SJCRH30 (cell line): ENCODE measurements at places on chromosomes 4 and X.
A peak's percentile ranks its signal among the peaks of the same experiment; 100 is the strongest.

- no peaks in the 10 kb centered on the region for H3K36me3 ChIP-seq
- H3K27ac ChIP-seq, result no peak overlapping the region
- no peaks in the 10 kb centered on the region; the same call in 1 of the 2 replicates for H3K4me1 ChIP-seq
- DNase-seq, result no peak
- no peaks in the 10 kb centered on the region for H3K27me3 ChIP-seq
- no peak overlapping the region for H3K4me3 ChIP-seq
Measured at GRCh38 chrX:121831601-121832000, 784.2 kb downstream of the GLUD2 start.

- no peak overlapping the region for H3K4me3 ChIP-seq
- no peaks in the 10 kb centered on the region for H3K27me3 ChIP-seq
- DNase-seq, result no peak
Measured at GRCh38 chr4:56158483-56158882, 209.7 kb downstream of the CEP135 start.

DNA sequence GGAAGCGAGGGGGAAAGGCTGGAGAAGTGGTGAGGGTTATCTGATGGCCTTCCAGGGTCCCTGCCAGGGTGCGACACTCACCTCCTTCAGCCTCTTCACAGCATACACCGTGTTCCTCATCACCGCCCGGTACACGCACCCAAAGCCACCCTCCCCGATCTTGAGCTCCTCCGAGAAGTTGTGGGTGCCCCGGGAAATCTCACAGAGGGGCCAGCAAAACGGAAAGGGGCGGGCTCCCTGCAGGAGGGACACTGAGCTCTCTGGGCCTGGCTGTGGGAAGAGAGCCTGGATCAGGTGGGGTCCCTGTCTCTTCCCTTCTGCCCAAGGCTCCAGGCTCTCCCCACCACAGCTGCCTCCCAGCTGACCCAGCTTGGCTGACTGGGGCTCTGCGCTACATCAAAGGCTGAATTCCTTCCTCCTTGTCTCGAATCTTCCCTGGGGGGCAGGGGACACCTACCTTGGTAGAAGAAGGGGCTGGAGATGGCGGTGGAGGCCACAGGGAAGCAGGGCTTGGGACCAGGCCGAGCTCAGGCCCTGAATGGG is 1.1 kb downstream of the IRAK1 start:
- peaks cover 3% of the 10 kb centered on the region; the same call in 1 of the 2 replicates for H3K4me1 ChIP-seq
- no peak for DNase-seq
- no peaks in the 10 kb centered on the region for H3K27me3 ChIP-seq
- peak overlapping the region; percentile 87 for H3K4me3 ChIP-seq

DNA sequence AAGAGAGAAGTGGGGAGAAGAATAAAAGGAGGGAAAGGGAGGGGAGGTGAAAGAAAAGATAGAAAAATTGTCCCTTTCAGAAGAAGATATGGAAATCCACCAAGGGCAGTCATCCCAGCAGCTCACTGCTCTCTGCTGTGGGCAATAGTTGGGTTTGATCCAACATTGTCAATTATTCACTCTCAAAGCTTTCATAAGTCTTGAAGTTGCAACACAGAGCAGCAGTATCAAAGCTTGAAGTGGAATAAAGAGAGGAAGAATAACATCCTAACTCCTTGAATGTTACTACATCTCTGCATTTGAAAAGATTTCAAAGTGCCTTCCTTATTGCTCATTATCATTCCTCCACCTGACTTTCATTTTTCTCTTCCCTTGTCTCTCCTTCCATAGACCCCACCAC is 62.3 kb upstream of the HHIP start:
- no peaks in the 10 kb centered on the region for H3K4me1 ChIP-seq
- H3K36me3 ChIP-seq, result no peaks in the 10 kb centered on the region
- H3K27ac ChIP-seq, result no peak overlapping the region
- no peak for DNase-seq
- H3K4me3 ChIP-seq, result no peak overlapping the region

DNA sequence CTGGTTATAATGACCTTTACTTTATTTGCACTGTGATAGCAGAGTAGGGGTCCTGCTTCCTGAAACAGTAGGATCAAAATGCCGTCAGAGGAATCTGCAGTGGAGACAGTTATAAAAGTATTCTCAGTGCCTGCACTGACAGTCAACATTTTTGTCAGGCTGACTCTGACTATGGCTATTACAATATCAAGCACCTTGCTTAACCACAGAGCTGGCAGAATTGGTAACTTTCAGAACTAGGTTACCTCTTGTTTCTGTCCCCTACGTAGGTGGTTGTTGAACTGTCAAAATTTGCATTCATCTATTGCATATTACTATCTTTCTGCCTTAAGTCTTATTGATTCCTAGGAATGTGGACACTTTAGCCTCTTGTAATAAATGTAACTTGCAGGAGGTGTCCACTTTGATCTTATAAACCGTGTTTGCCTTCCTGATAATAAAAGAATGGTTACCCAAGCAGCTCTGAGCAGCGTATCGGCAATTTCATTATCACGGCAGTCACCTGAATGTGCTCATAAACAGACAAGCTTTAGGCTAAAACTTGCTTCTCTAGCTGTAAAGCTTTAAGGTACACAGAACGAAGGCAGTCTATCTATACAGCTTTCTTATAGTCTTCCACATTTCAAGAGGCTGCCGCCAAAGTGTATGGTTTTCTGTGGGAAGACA is 353.0 kb upstream of the GALNT7 start:
- H3K27me3 ChIP-seq, result no peaks in the 10 kb centered on the region
- no peak overlapping the region for H3K4me3 ChIP-seq
- no peak for DNase-seq

- no peak overlapping the region for H3K27ac ChIP-seq
- DNase-seq, result no peak
- H3K4me3 ChIP-seq, result no peak overlapping the region
Measured at GRCh38 chr4:158155656-158156356, 17.0 kb downstream of the GASK1B start.

DNA sequence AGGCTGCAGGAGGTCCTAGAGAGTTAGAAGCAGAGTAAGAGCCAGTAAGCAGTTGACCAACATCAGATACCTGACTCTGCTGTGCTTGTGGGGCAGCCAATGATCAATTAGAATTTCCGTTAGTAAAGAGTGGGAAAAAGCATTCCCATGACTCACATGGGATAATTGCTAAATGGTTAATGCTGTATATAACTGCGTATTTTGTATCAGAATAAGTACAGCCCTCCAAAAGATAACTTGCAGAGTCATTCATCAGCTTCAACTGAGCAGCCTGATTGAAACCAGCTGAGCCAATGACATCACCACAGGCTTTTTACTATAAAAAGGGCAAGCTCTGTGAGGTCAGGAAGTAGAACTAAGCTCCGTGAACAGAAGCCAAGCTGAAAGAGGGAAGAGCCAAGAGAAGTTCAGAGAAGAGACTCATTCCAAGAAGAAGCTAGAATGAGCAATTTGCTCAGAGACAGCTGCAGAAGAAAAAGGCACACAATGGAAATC is 67.9 kb downstream of the PPP3CA start:
- DNase-seq, result no peak
- H3K36me3 ChIP-seq, result no peaks in the 10 kb centered on the region; the same call in 1 of the 2 replicates

GRCh38 chrX:102950908-102951866 is 14.1 kb downstream of the RAB40AL start:
- H3K36me3 ChIP-seq, result no peaks in the 10 kb centered on the region
- no peak overlapping the region for H3K27ac ChIP-seq
- H3K4me3 ChIP-seq, result no peak overlapping the region
- H3K4me1 ChIP-seq, result no peaks in the 10 kb centered on the region
- DNase-seq, result peak; percentile 39
- H3K27me3 ChIP-seq, result no peaks in the 10 kb centered on the region

- H3K36me3 ChIP-seq, result no peaks in the 10 kb centered on the region
- DNase-seq, result no peak
- H3K27ac ChIP-seq, result no peak overlapping the region
- no peaks in the 10 kb centered on the region for H3K27me3 ChIP-seq
- H3K4me1 ChIP-seq, result no peaks in the 10 kb centered on the region
Measured at GRCh38 chr4:165915215-165915614, 42.2 kb downstream of the TLL1 start.

DNA sequence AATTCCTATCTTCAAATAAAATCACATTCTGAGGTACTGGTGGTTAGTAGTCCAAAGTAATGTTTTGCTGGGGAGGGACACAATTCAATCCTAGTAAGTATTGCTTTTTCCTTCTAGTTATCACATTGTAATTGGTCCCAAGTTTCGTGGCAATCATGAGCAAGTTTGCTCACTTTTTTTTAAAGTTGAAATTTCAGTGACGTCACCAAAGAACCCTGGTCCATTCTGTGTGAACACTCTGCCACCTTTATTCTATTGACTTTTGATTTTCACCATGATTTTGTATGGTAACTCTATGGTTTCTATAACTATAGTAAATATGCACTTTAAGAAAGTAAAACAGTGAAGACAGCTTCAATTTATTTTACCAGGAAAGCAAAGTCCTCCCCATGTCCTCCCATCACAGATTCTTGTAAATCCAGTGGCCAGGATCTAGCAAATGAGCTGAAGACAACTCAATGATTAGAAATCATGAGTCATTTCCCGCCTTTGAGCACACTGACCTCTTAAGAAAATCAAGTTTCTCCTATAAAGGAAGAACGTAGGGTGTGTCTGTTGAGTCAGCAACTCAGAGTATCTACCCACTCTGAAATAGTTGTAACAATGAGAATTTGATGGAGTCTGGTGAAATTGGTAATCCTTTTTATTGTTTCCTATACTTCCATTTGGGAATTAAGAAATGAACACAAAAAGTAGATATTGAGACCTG is 1306.6 kb upstream of the PABPC4L start:
- H3K27ac ChIP-seq, result no peak overlapping the region
- no peaks in the 10 kb centered on the region for H3K4me1 ChIP-seq
- H3K27me3 ChIP-seq, result no peaks in the 10 kb centered on the region
- no peak for DNase-seq
- H3K36me3 ChIP-seq, result no peaks in the 10 kb centered on the region

- no peak for DNase-seq
- H3K4me1 ChIP-seq, result no peaks in the 10 kb centered on the region
- H3K27me3 ChIP-seq, result no peaks in the 10 kb centered on the region
- no peak overlapping the region for H3K4me3 ChIP-seq
- H3K27ac ChIP-seq, result no peak overlapping the region
Measured at GRCh38 chr4:122932763-122933162, 10.4 kb upstream of the NUDT6 start.

DNA sequence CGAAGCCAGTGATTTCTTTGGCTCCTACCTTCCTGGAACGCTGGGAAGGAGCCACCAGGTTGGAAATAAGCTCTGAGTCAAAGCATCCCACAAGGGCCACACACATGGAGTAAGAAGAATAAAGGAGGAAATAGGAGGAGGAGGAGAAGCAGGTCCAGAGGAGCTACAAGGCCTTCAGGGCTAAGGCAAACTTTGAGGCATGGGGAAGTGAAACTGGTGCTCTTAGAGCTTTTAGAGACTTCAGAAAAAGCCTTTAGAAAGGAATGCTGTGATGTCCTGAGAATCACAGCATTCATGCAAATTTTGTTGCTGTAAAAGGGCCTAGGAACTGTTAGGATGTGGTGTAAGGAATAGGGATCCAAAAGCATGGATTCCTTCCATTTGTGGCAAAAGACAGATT is 135.9 kb upstream of the ARHGEF9 start:
- H3K36me3 ChIP-seq, result no peaks in the 10 kb centered on the region
- H3K4me1 ChIP-seq, result peaks cover 14% of the 10 kb centered on the region
- no peak overlapping the region; the same call in 1 of the 2 replicates for H3K27ac ChIP-seq
- no peaks in the 10 kb centered on the region for H3K27me3 ChIP-seq
- no peak for DNase-seq

DNA sequence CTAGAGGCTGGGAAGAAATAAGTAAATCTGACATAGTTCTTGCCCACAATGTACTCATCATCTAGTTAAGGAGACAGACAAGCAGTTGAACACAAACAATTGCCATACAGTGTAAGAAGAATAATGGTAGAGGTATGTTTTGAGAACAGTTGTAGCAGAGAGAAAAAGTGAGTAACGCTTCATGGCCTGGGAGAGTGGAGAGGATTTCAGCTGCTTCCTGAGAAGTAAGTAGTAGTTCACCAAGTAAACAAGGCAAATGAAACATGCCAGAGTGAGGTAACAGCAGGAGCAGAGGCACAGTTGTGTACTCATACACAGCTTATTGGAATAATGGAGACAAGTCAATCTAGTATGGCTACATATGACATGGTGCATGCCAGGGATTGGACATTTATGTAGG is 53.6 kb upstream of the RAP2C start:
- no peaks in the 10 kb centered on the region for H3K36me3 ChIP-seq
- no peak overlapping the region for H3K4me3 ChIP-seq
- no peak overlapping the region for H3K27ac ChIP-seq
- H3K27me3 ChIP-seq, result no peaks in the 10 kb centered on the region
- H3K4me1 ChIP-seq, result no peaks in the 10 kb centered on the region

DNA sequence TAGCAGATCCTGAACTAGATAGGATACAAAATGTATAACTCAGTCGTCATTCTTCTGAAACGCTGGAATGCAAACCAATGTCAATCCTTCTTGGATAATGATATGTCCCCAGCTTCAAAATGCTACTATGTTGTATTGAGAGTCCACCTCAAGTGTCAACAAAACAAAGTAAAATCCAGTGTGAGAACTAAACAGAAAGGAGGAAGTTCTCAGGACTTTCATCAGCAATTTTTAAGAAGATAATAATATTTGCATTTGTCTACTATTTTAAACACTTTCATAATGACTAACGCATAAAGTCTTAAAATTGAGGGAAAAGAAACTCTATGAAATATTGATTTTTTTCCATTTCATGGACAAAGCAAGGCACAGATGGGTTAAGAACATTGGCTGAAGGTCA is 36.3 kb downstream of the SOD3 start:
- no peaks in the 10 kb centered on the region for H3K36me3 ChIP-seq
- H3K27me3 ChIP-seq, result peaks cover 6% of the 10 kb centered on the region
- no peaks in the 10 kb centered on the region for H3K4me1 ChIP-seq
- H3K27ac ChIP-seq, result no peak overlapping the region
- DNase-seq, result no peak
- no peak overlapping the region for H3K4me3 ChIP-seq

DNA sequence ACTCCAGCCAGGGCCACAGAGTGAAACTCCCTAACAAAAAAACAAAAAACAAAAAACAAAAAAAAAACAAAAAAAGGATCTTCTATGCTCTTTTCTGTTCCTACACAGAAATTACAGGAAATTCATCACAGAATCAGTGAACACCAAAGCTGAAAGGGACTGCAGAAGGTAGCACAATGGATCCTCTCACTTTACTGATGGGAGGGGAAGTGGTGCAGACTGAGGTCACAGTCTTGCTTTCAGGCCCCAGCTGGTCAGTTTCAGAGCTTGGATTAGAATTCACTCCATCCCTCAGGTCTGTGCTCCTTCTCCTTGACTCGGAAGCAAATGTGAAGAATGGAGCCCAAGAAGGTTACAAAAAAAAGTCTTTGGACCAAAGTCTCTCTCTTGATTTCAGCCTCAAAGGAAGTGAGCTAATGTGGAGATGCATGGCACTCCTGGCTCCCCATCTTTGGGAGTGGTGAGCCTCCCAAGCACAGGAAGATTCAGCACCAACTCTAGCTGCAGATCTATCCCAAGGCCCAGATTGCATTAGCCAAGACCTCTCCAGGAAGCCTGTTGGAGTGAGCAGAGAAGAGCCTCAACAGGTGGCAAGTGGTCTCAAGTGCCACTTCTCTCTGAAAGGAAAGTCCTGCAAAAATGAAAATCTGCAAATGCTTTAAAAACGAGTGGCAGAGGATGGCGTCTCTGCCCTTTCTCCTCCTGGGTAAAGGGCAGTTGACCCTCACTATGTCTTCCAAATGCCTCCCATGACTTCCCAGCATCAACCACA is 176.0 kb downstream of the MAML3 start:
- H3K27ac ChIP-seq, result no peak overlapping the region
- H3K27me3 ChIP-seq, result no peaks in the 10 kb centered on the region
- no peaks in the 10 kb centered on the region for H3K4me1 ChIP-seq
- H3K4me3 ChIP-seq, result no peak overlapping the region
- H3K36me3 ChIP-seq, result no peaks in the 10 kb centered on the region

GRCh38 chr4:7629501-7630254 is 194.9 kb upstream of the PSAPL1 start:
- DNase-seq, result no peak
- no peak overlapping the region for H3K4me3 ChIP-seq
- H3K27ac ChIP-seq, result no peak overlapping the region
- no peaks in the 10 kb centered on the region for H3K4me1 ChIP-seq
